Stimulated activated CD4-positive, alpha-beta T cell treated with anti-CD3 and anti-CD28 coated beads, Interleukin-1b, Interleukin-23, amount 100 ng/mL, for 4 hours (primary cell): ENCODE measurements at places on chromosomes 11 and 22.

- no peak for DNase-seq
Measured at GRCh38 chr22:49432211-49432896, 395.3 kb downstream of the BRD1 start.

- DNase-seq: peak; percentile 31
Measured at GRCh38 chr22:46150655-46151477, 540 bp downstream of the PPARA start.

GRCh38 chr11:12182676-12183541, 72.5 kb downstream of the MICAL2 start:
- DNase-seq: no peak

GRCh38 chr11:33772300-33772699, 2.0 kb downstream of the FBXO3 start:
- DNase-seq: no peak

- no peak for DNase-seq
Measured at GRCh38 chr11:69867076-69868005, 48.1 kb upstream of the FGF3 start.

- DNase-seq: no peak
Measured at GRCh38 chr11:83693306-83693992, 407.3 kb upstream of the CCDC90B start.

GRCh38 chr11:34899633-34900016, 16.6 kb downstream of the APIP start:
- no peak for DNase-seq
